SJSA1 (cell line): ENCODE measurements at places on chromosomes 12 and 14. TPM values are rescaled to one million over a fixed set of nuclear protein-coding genes. Genes with fewer than 3 reads are reported as not detected.

- no peak for DNase-seq
Measured at GRCh38 chr14:104732931-104733681, 9.1 kb downstream of the ADSS1 start.

DNA sequence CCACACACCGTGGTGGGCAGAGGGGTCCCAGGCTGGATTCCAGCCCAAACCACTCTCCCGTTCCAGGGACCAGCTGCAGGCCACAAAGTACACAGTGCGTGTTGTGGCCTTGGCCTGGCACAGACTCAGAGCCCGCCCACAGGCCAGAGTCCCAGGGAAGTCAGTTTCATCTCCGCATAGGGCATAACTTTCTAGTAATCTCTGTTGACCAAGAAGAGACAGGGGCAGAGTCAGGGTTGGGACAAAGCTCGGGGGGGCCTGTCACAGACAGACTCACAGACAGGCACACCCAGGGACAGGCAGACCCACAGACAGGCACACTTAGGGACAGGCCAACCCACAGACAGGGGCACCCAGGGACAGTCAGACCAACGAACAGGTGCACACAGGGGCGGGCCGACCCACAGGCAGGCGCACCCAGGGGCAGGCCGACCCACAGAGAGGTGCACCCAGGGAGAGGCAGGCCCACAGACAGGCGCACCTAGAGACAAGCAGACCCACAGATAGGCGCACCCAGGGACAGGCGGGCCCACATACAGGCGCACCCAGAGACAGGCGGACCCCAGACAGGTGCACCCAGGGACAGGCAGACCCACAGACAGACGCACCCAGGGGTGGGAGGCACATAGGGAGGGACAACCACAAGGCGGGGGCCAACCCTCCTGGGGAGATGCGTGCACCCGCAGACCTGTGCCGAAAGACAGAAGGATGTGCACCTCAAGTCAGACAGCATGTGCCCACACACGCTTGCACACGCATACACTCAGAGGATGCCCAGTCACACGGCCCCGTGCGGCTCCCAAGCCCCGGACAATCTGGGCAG lies 323.3 kb upstream of the RTL1 start:
- DNase-seq: no peak

OR11H6 gene
- total RNA-seq: not detected in 2 replicates

SPIC gene
- not detected in 2 replicates for total RNA-seq

DTD2 gene
- 30.4 and 48.7 TPM in 2 replicates for total RNA-seq
